ENCODE measurements at places on chromosomes 1 and 21. TPM values are rescaled to one million over a fixed set of nuclear protein-coding genes. Genes with fewer than 3 reads are reported as not detected.

The CD46 gene
- total RNA-seq: 162 TPM

The LY9 gene
- total RNA-seq: 0.33 TPM

The ABCG1 gene
- total RNA-seq: 7.5 TPM

GRCh38 chr1:215489771-215490565, 77.1 kb upstream of the KCTD3 start:
- H3K27ac ChIP-seq: no peak overlapping the region
- no peaks in the 10 kb centered on the region for H3K27me3 ChIP-seq
- no peaks in the 10 kb centered on the region for H3K36me3 ChIP-seq

- no peak for DNase-seq
- no peak overlapping the region for H3K4me3 ChIP-seq
- H3K27ac ChIP-seq: no peak overlapping the region
Observed at GRCh38 chr1:24981631-24982005, 51.5 kb upstream of the RUNX3 start.

DNA sequence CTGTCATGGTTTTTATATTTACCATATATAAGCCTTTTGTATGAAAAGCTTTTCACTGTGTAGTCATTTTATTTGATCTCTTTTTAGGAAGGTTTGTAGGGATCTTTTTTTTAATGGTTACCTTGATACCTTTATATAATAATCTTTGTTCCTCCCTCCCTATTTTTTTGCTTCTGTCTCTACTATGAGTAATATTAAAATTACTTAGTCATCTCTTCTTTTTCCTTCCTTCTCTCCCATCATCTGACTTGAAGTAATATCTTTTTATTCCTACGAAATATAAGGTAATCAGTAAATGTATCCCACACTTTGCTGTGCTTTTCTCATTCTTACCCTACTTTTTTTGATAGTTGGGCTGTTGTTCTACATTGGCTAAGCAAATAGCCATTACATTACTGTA, 161.4 kb downstream of the MAGI3 start:
- no peak overlapping the region for H3K27ac ChIP-seq
- no peak for DNase-seq
- H3K4me1 ChIP-seq: no peaks in the 10 kb centered on the region
- no peak overlapping the region for H3K4me3 ChIP-seq

DNA sequence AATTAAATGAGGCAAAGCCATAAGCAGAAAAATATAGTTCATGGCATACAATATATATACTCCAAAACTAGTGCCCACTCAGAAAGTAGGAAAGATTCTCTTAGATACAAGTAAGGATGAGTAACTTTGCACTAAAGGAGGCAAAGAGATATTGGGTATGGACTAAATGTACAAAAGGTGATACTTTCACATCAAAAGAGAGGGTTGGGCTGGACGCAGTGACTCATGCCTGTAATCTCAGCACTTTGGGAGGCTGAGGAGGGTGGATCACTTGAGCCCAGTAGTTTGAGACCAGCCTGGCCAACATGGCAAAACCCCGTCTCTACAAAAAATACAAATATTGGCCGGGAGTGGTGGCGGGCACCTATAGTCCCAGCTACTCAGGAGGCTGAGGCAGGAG, 6.7 kb downstream of the KYAT3 start:
- H3K27ac ChIP-seq: peak overlapping the region; percentile 49
- no peaks in the 10 kb centered on the region for H3K27me3 ChIP-seq
- DNase-seq: no peak
- H3K36me3 ChIP-seq: no peaks in the 10 kb centered on the region

DNA sequence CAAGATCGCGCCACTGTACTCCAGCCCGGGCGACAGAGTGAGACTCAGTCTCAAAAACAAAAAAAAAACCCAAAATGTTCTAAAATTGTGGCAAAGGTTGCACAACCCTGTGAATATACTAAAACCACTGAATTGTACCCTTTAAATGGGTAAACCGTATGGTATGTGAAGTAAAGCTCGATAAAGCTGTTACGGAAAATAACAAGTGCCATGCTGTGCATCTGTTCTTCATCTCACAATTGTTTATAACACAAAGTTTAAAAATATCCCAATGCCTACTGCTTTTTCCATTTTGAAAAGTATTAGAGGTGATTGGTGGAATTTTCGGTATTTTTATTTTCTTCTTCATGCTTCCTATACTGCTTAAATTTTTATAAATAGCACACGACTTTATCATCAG, 111.5 kb downstream of the ENAH start:
- H3K4me1 ChIP-seq: peaks cover 4% of the 10 kb centered on the region
- no peaks in the 10 kb centered on the region for H3K27me3 ChIP-seq
- no peak overlapping the region for H3K4me3 ChIP-seq
- DNase-seq: no peak

GRCh38 chr1:77940921-77941570, 37.8 kb downstream of the FUBP1 start:
- H3K4me3 ChIP-seq: no peak overlapping the region
- no peak for DNase-seq
- H3K27ac ChIP-seq: no peak overlapping the region
- H3K36me3 ChIP-seq: no peaks in the 10 kb centered on the region

- H3K27ac ChIP-seq: no peak overlapping the region
- H3K36me3 ChIP-seq: no peaks in the 10 kb centered on the region
- DNase-seq: no peak
Observed at GRCh38 chr1:169571450-169571849, 14.8 kb downstream of the F5 start.

- no peak overlapping the region for H3K4me3 ChIP-seq
- H3K4me1 ChIP-seq: peaks cover 75% of the 10 kb centered on the region
- no peak for DNase-seq
- no peaks in the 10 kb centered on the region for H3K36me3 ChIP-seq
- no peaks in the 10 kb centered on the region for H3K27me3 ChIP-seq
Observed at GRCh38 chr1:59545830-59546229, 248.9 kb downstream of the FGGY start.

DNA sequence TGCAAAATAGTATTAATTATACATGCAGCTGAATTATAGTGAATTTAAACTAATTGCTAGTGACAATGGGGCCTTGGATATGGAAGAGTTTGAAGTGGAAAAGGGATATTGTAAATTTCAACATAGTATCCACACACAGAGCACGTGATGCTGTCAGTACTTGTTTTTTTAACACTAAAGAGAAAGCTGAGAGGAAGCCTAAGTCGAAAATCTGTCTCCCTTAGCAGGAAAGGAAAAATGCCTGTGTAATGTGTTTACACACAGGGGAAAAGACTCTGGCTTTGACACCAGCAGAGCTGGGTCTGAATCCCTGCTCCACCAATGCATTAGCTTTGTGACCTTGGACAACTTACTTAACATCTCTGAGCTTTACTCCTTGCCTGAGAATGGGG, 42.6 kb downstream of the PCSK9 start:
- no peaks in the 10 kb centered on the region for H3K27me3 ChIP-seq
- DNase-seq: no peak
- no peaks in the 10 kb centered on the region for H3K36me3 ChIP-seq
- H3K4me1 ChIP-seq: peaks cover 11% of the 10 kb centered on the region
- no peak overlapping the region for H3K4me3 ChIP-seq
- H3K27ac ChIP-seq: no peak overlapping the region

- DNase-seq: no peak
- H3K4me1 ChIP-seq: no peaks in the 10 kb centered on the region
- no peak overlapping the region for H3K27ac ChIP-seq
- no peak overlapping the region for H3K4me3 ChIP-seq
- H3K36me3 ChIP-seq: no peaks in the 10 kb centered on the region
Observed at GRCh38 chr1:201925981-201926645, 20.2 kb downstream of the LMOD1 start.
